HFF-Myc (cell line): ENCODE measurements at places on chromosomes 4 and X.
A peak's percentile ranks its signal among the peaks of the same experiment; 100 is the strongest.

GRCh38 chr4:113756005-113756410 lies 5.5 kb downstream of the CAMK2D start:
- peak; percentile 19 for DNase-seq

GRCh38 chr4:140137671-140138070 lies 16.3 kb downstream of the MAML3 start:
- DNase-seq = no peak

DNA sequence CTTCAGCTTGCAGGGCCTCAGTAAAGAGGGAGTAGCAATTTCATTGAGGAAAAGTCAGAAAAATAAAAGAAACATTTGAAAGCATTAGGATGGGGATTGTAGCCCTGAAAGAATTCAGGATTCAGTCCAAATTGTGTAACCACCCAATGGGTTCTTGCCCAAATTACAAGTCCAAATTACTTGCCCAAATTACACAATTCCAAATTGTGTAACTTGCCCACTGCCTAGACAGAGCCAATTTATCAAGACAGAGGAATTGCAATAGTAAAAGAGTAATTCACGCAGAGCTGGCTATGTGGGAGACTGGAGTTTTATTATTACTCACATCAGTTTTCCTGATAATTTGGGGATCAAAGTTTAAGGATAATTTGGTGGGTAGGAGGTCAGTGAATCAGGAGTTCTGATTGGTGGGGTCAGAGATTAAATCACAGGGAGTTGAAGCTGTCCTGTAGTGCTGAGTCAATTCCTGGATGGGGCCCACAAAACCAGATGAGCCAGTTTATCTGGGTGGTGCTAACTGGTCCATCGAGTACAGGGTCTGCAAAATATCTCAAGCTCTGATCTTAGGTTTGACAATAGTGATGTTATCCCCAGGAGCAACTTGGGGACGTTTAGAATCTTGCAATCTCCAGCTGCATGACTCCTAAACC lies 18.1 kb upstream of the PAGE5 start:
- no peak for DNase-seq

- DNase-seq = no peak
Observed at GRCh38 chr4:153467897-153468262, 1.7 kb downstream of the TMEM131L start.
